Astrocyte (in vitro differentiated cells and primary cell): ENCODE measurements at places on chromosomes 2 and 18. TPM values are rescaled to one million over a fixed set of nuclear protein-coding genes. Genes with fewer than 3 reads are reported as not detected.

The CXCR2 gene
- 0.07 TPM in 1 of 2 replicates, not detected in the other for total RNA-seq

The TRIM54 gene
- not detected in 2 replicates for total RNA-seq

The GYPC gene
- total RNA-seq, result 26.5 and 29.3 TPM in 2 replicates

The KCNJ3 gene
- not detected in 2 replicates for total RNA-seq

The FOXD4L1 gene
- not detected in 2 replicates for total RNA-seq

The GPR55 gene
- total RNA-seq, result 0.12 TPM in 1 of 2 replicates, not detected in the other

The NAT8 gene
- not detected in 2 replicates for total RNA-seq

The POTEI gene
- 0.32 and 0.50 TPM in 2 replicates for total RNA-seq

The ZNF521 gene
- total RNA-seq, result 43.0 and 48.0 TPM in 2 replicates

The EHD3 gene
- total RNA-seq, result 20.9 and 25.0 TPM in 2 replicates

The IL18R1 gene
- total RNA-seq, result 2.4 and 4.4 TPM in 2 replicates

The NEU2 gene
- not detected in 2 replicates for total RNA-seq

The ALK gene
- total RNA-seq, result 0.16 and 0.46 TPM in 2 replicates

The MARCHF7 gene
- total RNA-seq, result 104 and 105 TPM in 2 replicates

The RNF152 gene
- 68.7 and 73.9 TPM in 2 replicates for total RNA-seq

The ELOA2 gene
- not detected in 2 replicates for total RNA-seq

The HDAC4 gene
- 11.8 and 12.4 TPM in 2 replicates for total RNA-seq

The FZD7 gene
- 61.5 and 65.9 TPM in 2 replicates for total RNA-seq

The SPC25 gene
- 0.60 and 1.6 TPM in 2 replicates for total RNA-seq

The PRSS56 gene
- total RNA-seq, result not detected in 2 replicates

The CRYBA2 gene
- not detected in 2 replicates for total RNA-seq

The DSG1 gene
- 0.05 TPM in 1 of 2 replicates, not detected in the other for total RNA-seq

The COPS9 gene
- total RNA-seq, result 172 and 192 TPM in 2 replicates
